Activated naive CD8-positive, alpha-beta T cell treated with anti-CD3 and anti-CD28 coated beads, Interleukin-2, amount 10 ng/mL, durations not matched to agents 7 days and 5 days (primary cell): ENCODE measurements at places on chromosomes 6 and 20. TPM values are rescaled to one million over a fixed set of nuclear protein-coding genes. Genes with fewer than 3 reads are reported as not detected.

The DCBLD1 gene
- total RNA-seq = 5.6 TPM

DNA sequence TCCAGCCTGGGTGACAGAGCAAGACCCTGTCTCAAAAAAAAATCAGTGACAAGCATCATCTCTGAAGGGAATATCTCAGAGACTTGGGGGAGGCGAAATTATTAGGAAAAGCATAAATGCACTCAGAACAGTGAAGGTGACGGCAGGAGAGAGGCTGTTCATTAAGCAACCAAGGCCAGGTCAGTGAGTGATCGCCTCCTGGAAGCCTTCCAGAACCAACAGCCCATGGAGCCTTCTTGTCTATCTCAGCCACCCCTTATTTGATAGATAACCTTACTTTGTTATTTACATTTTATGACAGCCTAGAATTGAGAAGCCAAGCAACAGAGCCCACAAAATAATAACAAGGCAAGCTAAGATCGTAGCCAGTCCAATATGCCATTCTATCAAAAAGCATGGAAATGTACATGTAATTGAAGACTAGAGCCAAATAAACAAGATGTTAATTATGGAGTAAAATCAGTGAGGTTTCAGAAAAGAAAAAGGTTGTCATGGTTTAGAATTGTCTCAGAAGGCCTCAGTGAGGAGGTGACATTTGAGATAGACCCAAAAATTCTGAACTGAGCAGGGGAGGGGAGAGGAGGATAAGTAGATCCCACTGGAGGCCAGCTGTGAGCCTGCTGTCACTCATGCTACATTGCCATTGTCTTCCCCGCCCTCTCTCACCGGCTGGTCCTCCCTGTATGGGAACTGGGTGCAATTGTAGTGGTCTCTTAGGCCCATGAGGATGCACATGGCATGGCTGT lies 17.8 kb downstream of the BNIP5 start:
- H3K4me3 ChIP-seq = no peak overlapping the region
- no peaks in the 10 kb centered on the region for H3K36me3 ChIP-seq
- H3K27me3 ChIP-seq = peaks cover 21% of the 10 kb centered on the region
- H3K4me1 ChIP-seq = no peaks in the 10 kb centered on the region
- DNase-seq = no peak

DNA sequence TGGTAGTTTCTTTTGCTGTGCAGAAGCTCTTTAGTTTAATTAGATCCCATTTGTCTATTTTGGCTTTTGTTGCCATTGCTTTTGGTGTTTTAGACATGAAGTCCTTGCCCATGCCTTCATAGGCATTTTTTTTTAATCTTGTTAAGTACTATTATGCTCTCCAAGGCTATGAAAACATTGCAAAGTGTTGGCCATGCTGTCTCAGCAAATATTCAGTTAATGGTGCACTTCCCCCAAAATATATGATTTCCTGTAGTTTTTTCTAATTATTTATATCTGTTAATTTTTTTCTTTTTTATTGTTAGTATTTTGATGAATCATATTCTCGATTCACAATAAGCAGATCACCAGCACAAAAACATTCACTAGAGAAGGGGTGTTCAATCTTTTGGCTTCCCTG lies 806.1 kb upstream of the FLRT3 start:
- no peak for DNase-seq
- no peaks in the 10 kb centered on the region for H3K4me1 ChIP-seq
- no peak overlapping the region for H3K4me3 ChIP-seq
- H3K27me3 ChIP-seq = no peaks in the 10 kb centered on the region
- H3K36me3 ChIP-seq = no peaks in the 10 kb centered on the region

DNA sequence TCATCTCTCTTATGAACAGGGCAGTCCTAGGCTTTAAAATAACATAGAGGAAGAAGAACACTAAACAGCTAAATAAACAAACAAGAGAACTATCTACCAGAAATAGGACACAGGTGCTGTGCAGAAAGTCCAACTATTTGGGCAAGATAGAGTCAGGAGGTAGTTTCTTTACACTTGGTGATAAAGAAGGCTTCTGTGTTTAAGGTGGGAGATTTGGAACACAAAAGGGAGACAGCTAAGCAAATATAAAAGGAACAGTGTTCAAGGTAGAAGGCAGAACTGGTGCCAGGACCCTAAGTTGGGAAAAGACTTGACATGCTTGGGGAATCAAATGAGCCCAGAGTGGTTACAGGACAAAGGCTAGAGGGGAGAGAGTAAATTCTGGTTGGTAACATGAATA lies 110.5 kb downstream of the MANEA start:
- DNase-seq = no peak
- no peaks in the 10 kb centered on the region for H3K4me1 ChIP-seq
- no peaks in the 10 kb centered on the region for H3K36me3 ChIP-seq
- no peak overlapping the region for H3K4me3 ChIP-seq
- no peaks in the 10 kb centered on the region for H3K27me3 ChIP-seq

- no peak overlapping the region for H3K4me3 ChIP-seq
- H3K4me1 ChIP-seq = no peaks in the 10 kb centered on the region
- no peaks in the 10 kb centered on the region for H3K36me3 ChIP-seq
- no peaks in the 10 kb centered on the region for H3K27me3 ChIP-seq
- H3K27ac ChIP-seq = no peak overlapping the region
- DNase-seq = no peak
These were observed 127.9 kb downstream of the GRM4 start for GRCh38 chr6:34018026-34018425.

DNA sequence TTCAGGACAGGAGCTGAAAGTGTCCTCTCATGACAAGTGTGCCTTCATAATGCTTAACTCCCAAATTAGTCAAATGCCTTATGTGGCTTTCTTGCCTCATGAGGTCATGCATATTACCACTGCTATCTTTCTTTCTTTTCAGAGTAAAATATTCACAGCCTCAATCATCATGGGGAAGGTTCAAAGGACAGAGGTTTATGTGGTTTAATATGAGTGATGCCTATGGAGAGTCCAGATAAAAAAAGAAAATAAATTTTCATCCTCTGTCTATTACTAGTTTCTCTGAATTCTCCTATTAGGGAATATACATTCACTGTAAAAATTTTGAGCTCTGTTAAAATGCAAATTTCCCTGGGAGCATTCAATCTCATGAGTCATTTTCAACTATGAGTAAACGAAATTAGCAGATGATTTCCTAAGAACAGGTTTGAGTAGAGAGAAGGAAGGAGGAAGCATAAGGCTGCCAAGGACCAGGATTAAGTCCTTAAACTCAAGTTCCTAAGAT lies 396.9 kb upstream of the ADGRB3 start:
- H3K4me1 ChIP-seq = no peaks in the 10 kb centered on the region
- H3K4me3 ChIP-seq = no peak overlapping the region
- no peaks in the 10 kb centered on the region for H3K36me3 ChIP-seq
- no peak for DNase-seq
- H3K27ac ChIP-seq = no peak overlapping the region
